Stomach (tissue), 19 donors: ENCODE measurements at places on chromosomes 1 and 21. TPM values are rescaled to one million over a fixed set of nuclear protein-coding genes. Genes with fewer than 3 reads are reported as not detected.
A peak's percentile ranks its signal among the peaks of the same experiment; 100 is the strongest.

GRCh38 chr1:9827558-9828185, 3.9 kb upstream of the CLSTN1 start:
- no peak for DNase-seq

DNA sequence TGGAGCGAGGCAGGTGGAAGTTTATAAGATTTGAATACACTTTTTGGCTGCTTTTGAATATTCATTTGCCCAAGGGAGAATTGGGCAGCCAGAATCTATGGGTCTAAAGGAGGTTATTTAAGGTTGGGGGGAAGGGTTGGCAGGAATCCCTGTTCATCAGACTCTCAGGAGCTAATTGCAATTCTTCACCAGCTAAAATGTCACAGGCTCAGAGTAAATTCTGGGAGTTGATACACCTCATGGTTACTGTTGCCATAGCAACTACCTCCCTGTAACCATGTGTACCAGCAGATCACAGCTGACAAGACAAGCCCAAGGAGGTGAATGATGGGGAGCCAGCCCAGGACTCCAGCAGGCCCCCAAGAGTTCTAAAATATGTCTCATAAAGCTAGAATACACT, 75.5 kb downstream of the CAMK2N1 start:
- DNase-seq, result no peak

- DNase-seq, result no peak
Observed at GRCh38 chr1:53547231-53547790, 88.1 kb downstream of the DMRTB1 start.

GRCh38 chr1:228340686-228341449, 65.8 kb downstream of the TRIM11 start:
- no peak for DNase-seq

GRCh38 chr1:76905876-76906595, 38.8 kb downstream of the ST6GALNAC5 start:
- DNase-seq, result no peak

GRCh38 chr1:246860401-246860800, 71.3 kb downstream of the AHCTF1 start:
- DNase-seq, result no peak

DNA sequence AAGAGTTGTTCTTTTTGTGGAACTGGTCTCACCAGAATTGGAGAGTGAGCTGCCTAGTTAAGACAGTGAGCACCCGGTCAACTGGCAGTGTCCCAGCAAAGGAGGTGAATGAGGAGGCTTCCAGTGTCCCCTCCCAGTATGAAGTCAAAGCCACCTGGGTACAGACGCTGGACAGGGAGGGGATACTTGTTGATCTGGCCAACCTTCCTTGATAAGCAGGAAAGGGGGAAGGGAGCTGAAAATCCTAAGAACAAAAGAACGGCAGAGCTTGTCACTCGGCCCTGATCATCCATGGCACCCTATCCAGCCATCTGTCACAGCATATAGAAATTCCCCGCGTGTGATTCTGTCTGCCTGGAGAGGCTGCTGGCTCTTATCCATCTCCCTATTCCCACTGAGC, 91.5 kb downstream of the SSBP3 start:
- peak; percentile 65 for DNase-seq

DNA sequence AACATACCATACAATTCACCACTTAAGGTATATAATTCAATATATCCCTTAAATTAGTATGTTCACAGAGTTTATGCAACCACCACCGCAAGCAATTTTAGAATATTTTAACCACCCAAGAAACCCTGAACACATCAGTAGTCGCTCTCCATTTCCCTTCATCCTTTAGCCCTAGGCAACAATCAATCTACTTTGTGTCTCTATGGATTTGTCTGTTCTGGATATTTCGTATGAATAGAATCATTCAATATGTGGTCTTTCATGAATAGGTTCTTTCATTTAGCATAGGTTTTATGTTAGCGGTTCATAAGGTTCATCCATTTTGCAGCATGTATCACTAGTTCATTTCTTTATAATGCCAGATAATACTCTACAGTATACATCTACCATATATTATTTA, 4.2 kb upstream of the DPT start:
- no peak for DNase-seq

- DNase-seq, result no peak
Observed at GRCh38 chr1:209434631-209435217, 148.8 kb upstream of the CAMK1G start.

DNA sequence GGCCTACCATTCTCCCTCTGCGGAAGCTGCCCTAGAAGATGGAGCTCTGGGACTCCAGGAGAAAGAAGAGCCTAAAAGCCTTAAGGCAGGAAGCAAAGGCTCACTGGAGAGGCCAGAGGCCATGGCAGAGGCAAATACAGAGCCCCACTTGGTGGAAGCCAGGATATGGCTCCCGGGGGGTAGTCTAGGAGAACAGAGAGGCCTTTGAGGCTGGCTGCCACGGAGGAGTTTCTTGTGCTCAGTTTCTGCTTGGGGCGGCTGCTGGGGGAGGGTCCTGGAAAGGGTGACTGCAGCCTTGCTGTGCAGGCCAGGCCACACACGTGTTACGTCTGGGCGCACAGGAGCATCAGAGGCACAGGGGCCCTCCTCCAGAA, 5.4 kb downstream of the CC2D1B start:
- no peak for DNase-seq

DNA sequence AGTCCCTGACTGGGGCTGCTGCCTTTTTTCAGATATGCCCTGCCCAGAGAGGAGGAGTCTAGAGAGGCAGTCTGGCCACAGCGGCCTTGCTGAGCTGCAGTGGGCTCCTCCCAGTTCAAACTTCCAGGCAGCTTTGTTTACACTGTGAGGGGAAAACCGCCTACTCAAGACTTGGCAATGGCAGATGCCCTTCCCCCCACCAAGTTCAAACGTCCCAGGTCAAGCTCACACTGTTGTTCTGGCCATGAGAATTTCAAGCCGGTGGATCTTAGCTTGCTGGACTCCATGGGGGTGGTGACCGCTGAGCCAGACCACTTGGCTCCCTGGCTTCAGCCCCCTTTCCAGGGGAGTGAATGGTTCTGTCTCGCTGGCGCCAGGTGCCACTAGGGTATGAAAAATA, 18.3 kb upstream of the C1orf53 start:
- peak; percentile 33 for DNase-seq

- DNase-seq, result peak; percentile 57
Observed at GRCh38 chr1:13813398-13814012, 113.5 kb downstream of the PRDM2 start.

GRCh38 chr1:29055160-29055559, 68.5 kb downstream of the TMEM200B start:
- DNase-seq, result no peak

GRCh38 chr21:39142972-39143371, 40.3 kb downstream of the PSMG1 start:
- DNase-seq, result no peak

DNA sequence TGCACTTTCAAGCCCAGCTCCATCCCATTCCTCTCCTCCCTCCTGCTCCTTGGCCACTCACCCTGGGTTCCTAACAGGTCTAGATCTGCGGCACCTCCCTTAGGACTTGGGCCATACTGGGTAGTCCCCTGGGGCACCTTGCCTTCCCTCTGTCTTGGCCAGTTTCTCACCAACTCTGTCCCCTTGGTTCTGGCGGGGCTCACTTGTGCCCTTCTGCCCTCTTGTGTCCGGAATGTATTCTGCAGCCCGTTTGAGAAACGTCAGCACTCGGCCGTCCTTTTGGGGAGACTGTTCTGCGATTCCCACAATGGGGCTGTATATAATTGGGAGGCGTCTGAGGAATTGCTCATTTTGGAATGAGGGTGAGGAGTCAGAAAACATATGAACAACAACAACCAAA, 162.4 kb downstream of the ZSCAN20 start:
- DNase-seq, result peak; percentile 72

- peak; percentile 90 for DNase-seq
Observed at GRCh38 chr1:21927533-21928237, 9.4 kb downstream of the HSPG2 start.

GRCh38 chr1:210736713-210737112, 397.2 kb downstream of the KCNH1 start:
- no peak for DNase-seq

DNA sequence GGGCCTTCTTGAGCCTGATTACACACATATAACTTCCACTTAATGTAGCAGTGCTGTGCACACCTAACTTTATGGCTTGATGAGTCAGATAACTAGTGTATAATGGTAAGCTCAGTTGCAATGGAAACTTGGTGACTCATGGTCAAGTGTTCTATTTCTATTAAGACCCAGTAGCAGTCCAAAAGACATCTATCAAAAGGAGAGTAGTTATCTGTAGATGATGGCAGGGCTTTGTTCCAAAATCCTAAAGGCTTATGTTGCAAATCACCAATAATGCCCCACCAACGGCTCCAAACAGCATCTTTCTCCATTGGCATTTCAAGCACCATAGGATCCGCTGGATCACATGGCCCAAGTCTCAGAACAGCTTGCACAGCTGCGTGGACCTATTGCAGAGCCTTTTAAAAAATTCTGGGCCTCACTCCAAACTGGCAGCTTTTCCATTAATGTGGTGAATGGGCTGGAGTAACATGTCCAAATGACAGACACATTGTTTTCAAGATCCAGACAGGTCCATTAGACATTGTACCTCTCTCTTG, 566.8 kb upstream of the USP24 start:
- DNase-seq, result peak; percentile 15

DNA sequence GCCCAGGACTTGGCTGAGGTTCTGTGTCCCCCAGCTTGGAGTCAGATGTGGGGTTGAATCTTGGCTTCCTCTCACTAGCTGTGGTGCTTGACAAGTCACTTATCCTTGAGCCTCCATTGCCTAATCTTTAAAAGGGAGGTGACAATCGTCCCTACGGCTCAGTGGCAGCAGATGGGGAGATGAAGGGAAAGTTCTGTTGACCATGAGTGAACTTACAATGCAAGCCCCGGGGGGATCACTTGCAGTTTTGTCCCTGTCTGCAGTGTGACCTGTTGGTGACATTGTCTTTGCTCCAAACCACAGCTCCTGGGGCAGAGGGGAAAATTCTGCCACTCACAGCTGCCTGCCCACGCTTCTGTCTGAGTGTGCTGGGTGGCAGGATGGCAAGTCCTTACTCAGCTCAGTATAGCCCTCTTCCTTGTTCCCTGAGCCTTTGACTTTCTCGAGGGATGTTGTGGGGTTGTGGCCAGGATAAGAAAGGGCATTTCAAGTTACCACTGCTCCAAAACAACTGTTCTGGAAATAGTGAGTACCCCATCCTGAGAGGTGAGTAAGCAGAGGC, 1.7 kb downstream of the PCSK9 start:
- DNase-seq, result no peak

DNA sequence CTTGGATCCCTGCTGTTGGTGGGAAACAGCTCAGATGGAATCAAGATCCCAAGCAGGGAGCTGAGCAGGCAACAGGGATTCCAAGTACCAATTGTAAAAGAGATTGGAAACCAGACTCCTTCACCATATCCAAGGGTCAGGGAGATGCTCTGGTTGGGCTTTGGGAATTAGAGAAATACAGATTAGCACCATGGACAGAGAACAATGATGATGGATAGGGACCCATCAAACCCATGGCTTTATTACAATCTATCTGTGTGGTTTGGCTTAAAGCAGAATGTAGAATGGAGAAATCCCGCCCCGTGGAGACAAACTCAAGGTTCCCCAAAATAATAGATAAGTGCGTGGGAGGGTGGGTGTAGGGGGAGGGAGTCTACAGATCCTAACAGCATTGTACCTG, 120.7 kb upstream of the CSF3R start:
- DNase-seq, result no peak

DNA sequence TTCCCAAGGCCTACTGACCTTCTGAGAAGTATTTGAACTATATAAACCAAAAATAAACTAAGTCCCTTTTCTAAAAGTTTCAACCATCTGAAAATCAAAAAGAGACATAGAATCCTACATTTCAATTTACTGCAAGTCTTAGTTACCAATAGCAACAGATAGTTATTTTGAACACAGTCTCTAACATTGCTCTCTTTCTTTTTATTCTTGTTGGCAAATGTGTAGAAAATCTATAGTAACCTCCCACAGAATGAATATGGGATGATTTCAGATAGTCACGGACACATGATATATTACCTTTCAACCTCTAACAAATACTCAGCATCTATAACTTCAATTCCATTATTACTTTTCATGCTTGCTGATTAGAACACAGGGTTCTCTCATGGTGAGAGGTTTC, 68.9 kb upstream of the RAB3GAP2 start:
- no peak for DNase-seq

GRCh38 chr21:25387665-25388064, 219.6 kb downstream of the MRPL39 start:
- no peak for DNase-seq

The C1orf210 gene
- 24.3 TPM for total RNA-seq

The FCRL1 gene
- not detected for total RNA-seq

The LCE1C gene
- total RNA-seq, result not detected

The GLIS1 gene
- total RNA-seq, result 0.29 TPM

The CELA2A gene
- total RNA-seq, result not detected

The CYP4A11 gene
- 0.92 TPM for total RNA-seq

The SIK1 gene
- total RNA-seq, result 54.8 TPM

The PUSL1 gene
- 64.9 TPM for total RNA-seq

The BTBD8 gene
- 12.5 TPM for total RNA-seq

The PPIAL4G gene
- total RNA-seq, result not detected

The RAB3B gene
- 2.2 TPM for total RNA-seq

The PAX7 gene
- total RNA-seq, result not detected

The OLIG2 gene
- not detected for total RNA-seq

The S100A12 gene
- total RNA-seq, result not detected
